ENCODE measurements at places on chromosomes 4 and X.

GRCh38 chr4:31422006-31422405 lies 701.8 kb downstream of the PCDH7 start:
- H3K27ac ChIP-seq: no peak overlapping the region
- H3K4me3 ChIP-seq: no peak overlapping the region
- H3K27me3 ChIP-seq: no peaks in the 10 kb centered on the region

- H3K36me3 ChIP-seq: no peaks in the 10 kb centered on the region
- H3K4me1 ChIP-seq: no peaks in the 10 kb centered on the region
- DNase-seq: no peak
- no peak overlapping the region for H3K4me3 ChIP-seq
- no peak overlapping the region for H3K27ac ChIP-seq
Observed at GRCh38 chrX:112512509-112512908, 167.2 kb downstream of the LHFPL1 start.

- H3K4me1 ChIP-seq: no peaks in the 10 kb centered on the region
- DNase-seq: no peak
- peaks cover 23% of the 10 kb centered on the region for H3K27me3 ChIP-seq
- no peaks in the 10 kb centered on the region for H3K36me3 ChIP-seq
Observed at GRCh38 chr4:175946472-175947116, 119.0 kb upstream of the WDR17 start.

- H3K27ac ChIP-seq: no peak overlapping the region
- no peak overlapping the region for H3K4me3 ChIP-seq
- no peaks in the 10 kb centered on the region for H3K36me3 ChIP-seq
- peaks cover 5% of the 10 kb centered on the region for H3K27me3 ChIP-seq
Observed at GRCh38 chrX:71160475-71160874, 15.8 kb downstream of the NLGN3 start.

DNA sequence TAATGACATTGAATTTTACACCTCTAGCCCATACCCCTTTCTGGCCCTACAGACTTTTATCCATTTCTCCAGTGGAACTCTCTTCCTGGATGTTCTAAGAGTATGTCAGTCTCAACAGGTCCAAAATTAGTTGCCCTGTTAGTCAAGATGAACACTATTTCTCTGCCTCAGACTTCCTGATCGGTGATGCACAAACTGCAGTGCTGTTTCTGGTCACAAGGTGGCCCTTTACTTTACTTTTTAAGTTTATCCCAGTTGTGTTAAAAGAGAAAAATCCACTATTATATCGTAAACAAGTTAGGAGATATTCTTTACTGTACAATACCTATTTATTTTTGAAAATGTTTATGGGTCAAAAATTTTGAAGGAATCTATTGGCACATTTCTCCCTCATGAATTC lies 13.1 kb downstream of the TCEAL7 start:
- DNase-seq: no peak
- no peak overlapping the region for H3K4me3 ChIP-seq
- no peak overlapping the region for H3K27ac ChIP-seq

DNA sequence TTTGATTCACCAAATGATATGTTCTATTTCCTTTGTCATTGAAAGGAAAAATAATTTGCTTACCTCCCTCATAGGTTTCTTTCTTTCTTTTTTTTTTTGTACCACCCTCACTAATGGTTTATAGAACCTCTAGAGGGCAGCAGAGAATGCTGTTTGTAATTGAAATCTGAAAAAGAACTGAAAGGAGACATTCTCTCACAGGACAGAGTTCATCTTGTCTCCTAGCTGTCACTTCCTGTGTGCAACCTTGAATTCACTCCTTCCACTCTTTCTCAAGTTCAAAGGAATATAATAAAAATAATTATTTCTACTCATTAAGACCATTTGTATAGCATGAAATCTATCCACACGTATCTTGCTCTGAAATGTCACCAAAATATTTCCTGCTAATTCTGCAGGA lies 51.0 kb downstream of the GUCY1B1 start:
- peaks cover 11% of the 10 kb centered on the region for H3K36me3 ChIP-seq
- no peak overlapping the region for H3K27ac ChIP-seq

DNA sequence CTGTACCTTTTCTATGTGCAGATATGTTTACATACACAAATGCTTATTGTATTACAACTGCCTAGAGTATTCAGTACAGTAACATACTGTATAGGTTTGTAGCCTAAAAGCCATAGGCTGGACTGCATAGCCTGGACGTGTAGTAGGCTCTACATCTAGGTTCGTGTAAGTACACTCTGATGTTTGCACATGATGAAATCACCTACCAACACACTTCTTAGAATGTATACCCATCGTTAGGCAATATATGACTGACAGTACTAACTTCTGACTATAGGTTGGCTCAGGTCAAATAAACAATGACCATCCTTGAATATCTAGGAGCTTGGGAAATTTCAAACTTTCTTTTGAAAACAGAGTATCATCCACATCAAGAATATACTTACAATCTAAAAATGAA lies 139.0 kb downstream of the CORIN start:
- H3K36me3 ChIP-seq: no peaks in the 10 kb centered on the region
- no peak for DNase-seq
- no peaks in the 10 kb centered on the region for H3K4me1 ChIP-seq
- H3K4me3 ChIP-seq: no peak overlapping the region

DNA sequence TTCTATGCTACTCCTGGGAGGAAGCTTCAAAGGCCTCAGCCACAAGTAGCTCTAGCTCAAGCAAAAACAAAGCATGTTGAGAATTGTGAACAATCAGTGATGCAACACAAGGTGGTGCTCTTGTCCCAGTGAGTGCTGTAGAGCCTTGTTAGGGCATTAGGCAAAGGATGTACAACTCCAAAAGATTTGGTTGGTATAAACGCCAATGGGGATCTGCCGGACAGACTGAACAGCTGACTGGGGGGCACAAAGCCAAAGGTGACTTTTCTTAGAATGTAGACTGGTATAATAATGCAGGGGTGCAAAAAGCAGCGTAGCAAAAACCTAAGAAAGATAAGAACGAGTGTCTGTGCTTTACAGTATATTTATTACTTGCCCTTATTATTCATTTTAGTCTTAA lies 62.6 kb upstream of the ALB start:
- peaks cover 42% of the 10 kb centered on the region for H3K27me3 ChIP-seq
- H3K36me3 ChIP-seq: no peaks in the 10 kb centered on the region
- no peak for DNase-seq
- H3K27ac ChIP-seq: no peak overlapping the region

GRCh38 chrX:42530027-42530426 lies 247.9 kb downstream of the PPP1R2C start:
- H3K27me3 ChIP-seq: no peaks in the 10 kb centered on the region
- no peak overlapping the region for H3K4me3 ChIP-seq
- no peaks in the 10 kb centered on the region for H3K36me3 ChIP-seq
- no peak for DNase-seq
- H3K4me1 ChIP-seq: no peaks in the 10 kb centered on the region

DNA sequence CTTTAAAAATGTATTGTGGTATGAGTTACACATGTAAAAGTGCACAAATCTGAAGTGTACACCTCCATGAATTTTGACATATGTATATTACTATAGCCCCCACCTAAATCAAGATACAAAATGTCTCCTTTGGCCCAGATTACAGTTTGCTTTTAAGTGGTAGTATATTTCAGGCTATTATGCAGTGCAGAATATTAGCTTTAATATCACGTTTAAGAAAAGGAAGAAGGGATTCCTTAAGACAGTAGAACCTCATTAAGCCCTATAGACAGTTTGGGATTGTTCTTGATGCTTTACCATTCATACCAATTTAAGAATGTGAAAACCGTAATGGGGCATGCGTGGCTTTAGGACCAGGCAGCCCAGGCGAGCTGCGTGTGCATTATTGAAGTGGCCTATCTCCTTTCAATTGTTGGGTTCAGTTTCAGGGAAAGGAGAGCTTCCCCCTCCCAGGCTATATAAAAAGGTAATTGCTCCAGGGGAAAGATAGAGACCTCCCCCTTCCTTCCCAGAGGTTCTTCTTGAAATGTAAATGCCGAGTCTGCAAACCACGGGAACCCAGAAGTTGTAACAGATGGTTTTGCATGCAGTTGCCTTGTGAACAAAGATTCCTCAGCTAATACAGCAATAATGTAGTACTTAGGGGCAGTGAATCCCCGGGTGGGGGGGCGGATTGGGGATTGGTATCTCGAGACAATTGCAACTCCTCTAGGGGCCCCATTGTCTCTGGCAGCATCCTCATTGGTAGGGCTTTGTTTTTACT lies 106.1 kb downstream of the UCHL1 start:
- H3K4me1 ChIP-seq: peaks cover 5% of the 10 kb centered on the region
- no peak overlapping the region for H3K27ac ChIP-seq
- peaks cover 64% of the 10 kb centered on the region for H3K27me3 ChIP-seq
- H3K4me3 ChIP-seq: no peak overlapping the region
- no peak for DNase-seq

DNA sequence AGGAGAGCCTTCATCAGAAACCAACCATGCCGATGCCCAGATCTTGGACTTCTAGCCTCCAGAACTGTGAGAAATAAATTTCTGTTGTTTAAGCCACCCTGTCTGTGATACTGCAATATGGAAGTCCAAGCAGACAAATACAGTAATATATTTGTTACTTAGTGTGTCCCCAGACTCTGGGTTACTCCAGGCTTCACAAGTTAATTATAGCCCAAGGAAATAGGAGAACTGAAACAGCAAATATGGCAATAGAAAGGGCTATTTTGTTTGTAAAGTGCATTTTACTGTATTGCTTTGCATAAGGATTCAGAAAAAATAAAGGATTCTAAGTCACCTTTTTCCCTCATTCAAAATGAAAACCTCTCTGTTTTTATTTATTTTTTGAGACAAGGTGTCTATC lies 15.7 kb downstream of the TIGD4 start:
- peaks cover 41% of the 10 kb centered on the region for H3K27me3 ChIP-seq
- DNase-seq: no peak
- no peak overlapping the region for H3K27ac ChIP-seq
- no peaks in the 10 kb centered on the region for H3K4me1 ChIP-seq
